Astrocyte (in vitro differentiated cells and primary cell): ENCODE measurements at places on chromosomes 2 and 18. TPM values are rescaled to one million over a fixed set of nuclear protein-coding genes. Genes with fewer than 3 reads are reported as not detected.

DNA sequence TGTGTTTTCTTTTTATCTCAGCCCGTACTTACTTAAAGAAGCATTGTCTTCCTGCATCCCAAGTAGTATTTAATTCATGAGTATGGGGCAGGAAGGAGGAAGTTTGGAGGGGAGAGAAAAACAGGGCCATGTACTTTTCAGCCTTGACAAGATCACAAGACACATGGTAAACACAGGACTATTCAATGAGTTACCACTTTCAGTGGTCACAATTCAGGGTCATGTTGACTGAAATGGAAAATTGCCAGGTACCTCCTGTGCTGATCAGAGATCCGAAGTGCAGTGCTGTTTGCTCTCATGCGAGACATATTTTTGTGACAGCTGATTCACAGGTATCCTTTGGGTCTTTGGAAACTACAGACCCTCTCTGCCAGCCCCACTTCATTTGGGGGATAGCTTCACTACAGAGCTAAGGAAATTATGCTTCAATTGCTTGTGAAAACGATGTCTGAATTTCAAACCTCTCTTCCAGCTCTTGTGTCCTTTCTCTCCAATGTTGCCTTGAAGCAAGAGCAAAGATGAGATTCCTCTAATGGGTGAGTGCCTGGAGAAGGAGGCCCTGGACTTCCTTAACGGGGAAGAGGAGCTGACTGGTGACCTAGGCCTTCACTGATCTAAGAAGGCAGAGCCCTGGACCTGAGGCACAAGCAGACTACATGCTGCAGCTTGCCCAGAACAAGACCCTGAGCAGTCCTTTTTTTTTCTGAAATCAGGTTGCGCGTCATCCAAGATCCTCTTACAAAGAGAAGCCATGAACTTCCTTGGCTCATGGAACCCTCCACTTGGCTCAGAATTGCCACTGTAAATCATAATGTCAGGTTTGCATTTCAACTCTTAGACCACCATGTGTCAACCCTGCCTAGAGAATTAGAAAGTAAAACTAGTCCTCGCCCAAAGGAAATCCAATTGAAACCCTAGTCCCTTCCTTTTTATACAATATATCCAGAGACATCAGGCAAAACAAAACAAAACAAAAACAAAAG is 44.1 kb downstream of the EVA1A start:
- DNase-seq: peak; percentile 27

DNA sequence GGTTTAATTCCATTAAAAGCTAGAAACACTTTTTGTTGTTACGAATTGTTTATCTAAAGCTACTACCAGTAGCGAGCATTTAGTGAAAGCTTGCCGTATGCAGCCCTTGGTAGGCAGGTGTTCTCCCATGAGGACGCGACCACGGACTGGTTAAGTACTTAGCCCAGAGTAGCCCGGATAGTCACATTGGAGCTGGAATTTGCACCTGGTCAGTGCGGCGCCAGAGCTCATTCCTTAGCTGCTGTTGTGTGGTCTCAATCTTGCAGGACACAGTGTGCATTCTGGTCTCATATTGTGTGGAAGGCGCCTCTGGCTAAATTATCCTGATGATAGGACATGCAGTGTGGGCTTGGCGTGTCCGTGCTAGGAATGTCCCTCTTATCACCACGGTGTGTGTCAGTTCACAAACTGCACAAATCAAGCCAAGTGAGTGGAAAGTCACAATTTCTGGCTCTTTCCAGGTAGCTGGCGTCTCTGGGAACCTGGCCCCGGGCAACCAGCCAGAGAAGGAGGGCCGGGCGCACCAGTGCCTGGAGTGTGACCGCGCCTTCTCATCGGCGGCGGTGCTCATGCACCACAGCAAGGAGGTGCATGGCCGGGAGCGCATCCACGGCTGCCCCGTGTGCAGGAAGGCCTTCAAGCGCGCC is 133.3 kb downstream of the ZNF236 start:
- no peak for DNase-seq

DNA sequence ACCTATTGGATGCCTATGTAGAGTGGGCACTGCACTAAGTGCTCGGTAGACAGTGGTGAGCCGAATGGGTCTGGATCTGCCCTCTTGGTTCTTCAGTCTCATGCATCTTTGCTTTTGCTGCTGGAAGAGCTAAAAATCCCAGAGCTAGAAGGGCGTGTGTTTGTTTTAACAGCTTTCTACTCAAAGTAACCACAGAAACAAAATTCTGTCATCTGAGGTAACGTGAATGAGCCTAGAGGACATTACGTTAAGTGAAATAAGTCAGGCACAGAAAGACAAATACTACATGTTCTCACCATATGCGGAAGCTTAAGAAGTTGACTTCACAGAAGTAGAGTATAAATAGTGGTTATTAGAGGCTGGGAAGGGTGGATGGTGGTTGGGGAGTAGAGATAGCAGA is 119.8 kb downstream of the PLB1 start:
- DNase-seq: no peak

DNA sequence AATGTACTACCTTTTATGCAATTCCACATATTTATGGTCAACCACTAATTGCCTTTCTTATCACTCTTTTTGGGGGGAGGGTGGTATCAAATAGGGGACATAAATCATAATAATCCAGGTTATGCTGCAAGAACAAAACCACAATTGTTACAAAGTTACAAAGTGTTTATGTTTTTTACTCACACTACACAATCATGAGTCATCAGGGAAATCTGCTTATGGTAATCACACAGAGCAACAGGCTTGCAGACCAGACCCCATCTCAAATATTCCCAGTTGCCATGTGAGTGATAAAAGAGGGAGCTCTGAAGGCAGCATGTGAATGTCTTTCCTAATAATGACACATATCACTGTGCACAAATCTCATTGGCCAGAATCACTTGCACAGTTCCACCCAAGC is 304.7 kb upstream of the TMEFF2 start:
- DNase-seq: peak; percentile 77

GRCh38 chr2:54803783-54804751 is 80.6 kb downstream of the EML6 start:
- DNase-seq: peak; percentile 50

DNA sequence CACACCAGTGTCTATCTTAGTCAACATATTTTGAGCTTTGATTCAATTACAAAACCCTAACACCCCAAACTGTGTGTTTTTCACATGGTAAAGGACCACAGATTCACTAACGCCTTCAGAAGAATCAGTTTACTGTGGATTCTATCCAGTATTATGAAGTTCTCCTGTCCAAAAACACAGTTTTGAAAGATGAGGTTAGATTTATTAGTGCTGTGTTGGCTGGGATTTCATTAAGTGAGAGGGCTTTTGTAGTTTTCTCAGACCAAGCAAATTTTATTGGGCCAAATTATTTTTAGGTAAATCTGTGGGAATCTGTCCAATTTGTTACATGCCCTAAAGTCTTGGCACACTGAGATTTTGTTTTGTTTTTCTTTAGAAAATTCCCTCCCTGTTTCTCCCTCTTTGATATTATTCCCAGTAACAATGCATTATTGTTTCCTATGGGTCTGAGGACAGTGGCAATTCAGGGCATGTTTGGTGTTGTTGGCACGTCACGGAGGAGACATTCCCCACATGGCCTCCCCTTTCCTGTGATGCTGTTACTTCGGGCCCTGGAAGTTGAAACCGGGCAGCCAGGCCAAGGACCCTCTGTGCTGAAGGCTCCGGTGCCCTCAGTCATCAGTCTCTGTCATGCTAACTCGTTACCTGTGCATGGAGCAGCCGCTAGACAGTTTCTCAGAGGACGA is 87.5 kb upstream of the ALKAL2 start:
- no peak for DNase-seq

GRCh38 chr2:18849841-18850578 is 260.6 kb upstream of the NT5C1B start:
- no peak for DNase-seq

Gene GALNT13
- 2.0 and 2.6 TPM in 2 replicates for total RNA-seq

Gene IL1B
- not detected in 2 replicates for total RNA-seq
